ENCODE measurements at places on chromosomes 1 and 21.
A peak's percentile ranks its signal among the peaks of the same experiment; 100 is the strongest.

GRCh38 chr21:21290751-21291150, 292.5 kb downstream of the NCAM2 start:
- DNase-seq: no peak

GRCh38 chr1:28437924-28438699, 67.7 kb upstream of the RCC1 start:
- peak; percentile 34 for DNase-seq

GRCh38 chr1:68376441-68376840, 73.3 kb downstream of the RPE65 start:
- no peak for DNase-seq

GRCh38 chr1:237267743-237268142, 225.8 kb downstream of the RYR2 start:
- no peak for DNase-seq

DNA sequence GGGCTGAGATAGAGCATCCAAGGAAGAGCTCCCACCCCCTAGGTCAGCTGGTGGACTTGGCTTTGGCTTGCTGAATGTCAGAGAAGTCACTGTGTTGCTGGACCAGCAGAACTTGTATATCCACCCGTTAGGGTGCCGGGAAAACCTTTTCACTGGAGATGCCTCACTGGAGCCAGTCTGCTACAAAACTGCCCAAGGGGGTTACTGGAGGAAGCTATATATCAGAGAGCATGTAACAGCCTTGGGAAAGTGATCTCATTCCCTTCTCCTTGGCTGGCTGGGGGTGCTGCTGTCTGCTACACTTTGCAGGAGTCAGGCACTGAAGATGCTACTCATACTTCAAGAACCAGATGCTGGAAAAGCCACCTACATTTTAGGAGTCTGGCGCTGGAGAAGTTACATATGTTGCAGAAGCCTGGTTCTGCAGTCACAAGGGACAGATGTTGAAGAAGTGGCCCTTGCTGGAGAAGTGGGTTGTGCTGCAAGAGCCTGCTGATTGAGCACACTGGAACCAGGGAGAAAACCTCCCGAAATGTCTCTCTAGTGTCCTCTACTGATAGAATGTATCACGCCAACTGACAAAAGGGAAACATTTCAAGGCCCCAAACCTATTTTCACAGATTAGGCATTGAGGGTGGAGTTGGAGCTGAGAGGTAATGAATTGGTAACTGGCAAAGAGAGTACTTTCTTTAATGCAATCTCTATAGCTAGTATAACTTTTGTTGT, 250.6 kb downstream of the SPATA17 start:
- DNase-seq: no peak

GRCh38 chr1:99527545-99527944, 118.4 kb upstream of the PALMD start:
- DNase-seq: no peak

DNA sequence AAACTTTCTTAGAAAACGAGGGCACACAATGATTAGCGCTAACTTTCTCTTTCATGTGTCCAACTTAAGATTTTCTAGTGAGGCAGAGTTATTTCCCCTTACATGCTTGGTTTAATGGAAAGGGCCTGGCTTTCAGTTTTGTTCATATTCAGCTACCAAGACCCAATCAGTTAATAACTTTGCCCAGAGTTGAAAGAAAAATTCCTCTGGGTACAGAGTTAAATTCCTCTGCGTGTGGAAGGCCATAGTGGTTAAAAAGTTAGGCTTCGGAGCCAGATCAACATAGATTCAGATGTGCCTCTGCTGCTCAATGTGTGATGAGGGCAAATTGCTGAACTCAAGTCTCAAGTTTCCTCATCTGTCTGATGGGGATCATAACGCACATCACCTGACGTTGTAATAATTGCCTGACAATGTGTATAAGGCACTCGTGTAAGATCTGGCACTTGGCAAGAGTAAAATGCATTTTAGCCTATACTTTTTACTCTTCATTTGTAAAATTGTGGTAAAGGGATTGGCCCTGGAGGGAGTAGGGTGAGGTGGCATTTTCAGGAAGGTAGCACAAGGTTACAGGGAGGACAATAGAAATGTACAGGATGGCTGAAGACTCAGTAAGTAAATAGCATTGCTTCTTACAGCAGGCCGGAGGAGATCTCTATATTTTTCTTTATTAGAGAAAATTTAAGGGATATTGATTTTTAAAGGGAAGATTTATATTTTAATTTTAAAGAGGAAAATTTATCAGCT, 103.4 kb downstream of the ROR1 start:
- no peak for DNase-seq

- DNase-seq: peak; percentile 61
Observed at GRCh38 chr1:207959141-207959825, 48.4 kb upstream of the CD34 start.

DNA sequence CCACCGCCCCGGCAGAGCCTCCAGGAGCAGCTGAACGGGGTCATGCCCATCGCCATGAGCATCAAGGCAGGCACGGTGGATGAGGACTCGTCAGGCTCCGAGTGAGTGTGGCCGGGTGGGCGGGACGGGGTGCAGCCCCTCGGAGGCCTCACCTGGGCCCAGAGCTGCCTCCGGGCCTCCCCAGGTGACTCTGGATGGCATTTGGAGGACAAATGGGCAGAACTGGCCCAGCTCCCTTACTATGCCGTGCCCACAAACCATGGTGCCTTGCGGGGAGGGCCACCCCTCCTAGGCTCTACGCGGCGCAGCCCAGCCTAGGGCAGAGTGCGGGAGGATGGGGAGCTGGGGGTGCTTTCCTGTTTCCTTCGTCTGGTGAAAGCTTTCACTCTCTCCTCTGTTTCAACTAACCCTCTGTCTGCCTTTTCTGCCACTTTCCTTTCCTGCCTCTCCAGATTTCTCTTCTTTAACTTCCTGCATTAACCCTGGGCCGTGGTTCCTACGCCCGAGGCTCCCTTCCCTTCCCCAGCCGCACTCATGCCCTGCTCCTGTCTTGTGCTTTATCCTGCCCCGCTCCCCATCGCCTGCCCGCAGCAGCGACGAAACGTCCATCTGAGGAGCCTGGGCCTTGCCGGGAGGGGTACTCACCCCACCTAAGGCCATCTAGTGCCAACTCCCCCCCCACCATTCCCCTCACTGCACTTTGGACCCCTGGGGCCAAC, 9.2 kb downstream of the PSRC1 start:
- no peak for DNase-seq

DNA sequence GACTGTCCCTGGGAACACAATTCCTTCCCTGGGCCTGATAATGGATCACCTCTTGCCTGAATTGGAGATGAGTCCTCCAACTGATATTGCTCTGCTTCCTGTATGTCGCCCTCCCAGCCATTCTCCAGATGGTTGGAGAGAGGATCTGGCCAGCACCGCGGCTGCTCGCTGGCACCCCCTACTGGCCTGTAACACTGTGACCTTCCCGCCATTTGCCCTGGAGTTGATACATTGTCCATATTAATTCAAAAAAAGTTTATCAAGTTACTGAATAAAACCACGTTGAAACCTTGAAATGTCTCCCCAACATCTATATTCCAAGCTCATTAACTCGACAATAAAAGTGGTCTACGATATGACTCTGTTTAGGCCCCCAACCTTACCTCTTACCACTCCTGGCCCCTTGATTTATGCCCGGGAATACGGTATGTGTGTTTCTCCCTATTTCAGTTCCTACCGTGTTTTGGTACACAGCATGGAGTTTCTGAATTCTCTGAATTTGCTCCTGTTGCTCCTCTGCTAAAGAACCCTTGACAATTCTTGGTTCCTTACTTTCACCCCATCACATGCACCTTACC, 241.8 kb upstream of the KIAA0040 start:
- peak; percentile 7 for DNase-seq

DNA sequence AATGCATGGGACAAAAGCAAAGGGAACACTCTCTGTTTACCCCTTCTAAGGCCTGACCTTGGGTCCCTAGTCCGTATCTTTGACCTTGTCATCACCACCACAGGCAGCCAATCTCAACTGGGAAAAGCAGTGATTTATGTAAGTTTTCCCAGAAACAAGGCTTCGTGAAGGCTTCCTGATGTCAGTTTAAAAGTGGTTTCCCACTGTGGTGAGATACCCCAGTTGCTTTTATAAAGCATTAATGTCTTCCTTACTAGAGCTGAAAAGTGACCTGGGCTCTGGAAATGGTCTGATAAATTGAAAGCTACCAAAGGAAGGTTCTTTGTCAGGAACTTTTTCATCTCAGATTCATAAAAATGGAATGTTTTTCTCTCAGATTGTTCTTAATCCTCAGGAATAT, 536.4 kb upstream of the PTBP2 start:
- no peak for DNase-seq

DNA sequence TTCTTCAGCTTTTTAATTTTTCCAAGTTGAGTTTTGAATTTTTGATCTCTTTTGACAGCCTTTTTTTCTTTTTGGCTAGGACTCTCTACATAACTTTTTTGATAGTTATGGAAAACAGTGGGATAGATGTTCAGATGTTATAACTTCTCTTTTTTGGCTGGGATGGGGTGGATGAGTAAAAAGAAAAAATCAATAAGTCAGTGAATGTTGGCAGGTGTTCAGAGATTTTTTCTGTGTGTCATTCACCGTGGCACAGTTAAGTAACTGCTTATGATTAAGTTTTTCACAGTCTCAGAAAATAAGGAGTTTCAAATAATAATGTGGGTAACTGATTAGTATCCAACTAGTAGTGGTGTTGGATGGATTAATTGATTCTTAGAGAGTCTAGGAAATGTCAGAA, 24.0 kb downstream of the HS2ST1 start:
- no peak for DNase-seq

- DNase-seq: no peak
Observed at GRCh38 chr1:182299728-182300616, 91.6 kb downstream of the GLUL start.

- no peak for DNase-seq
Observed at GRCh38 chr21:43805275-43805800, 16.0 kb downstream of the RRP1 start.

DNA sequence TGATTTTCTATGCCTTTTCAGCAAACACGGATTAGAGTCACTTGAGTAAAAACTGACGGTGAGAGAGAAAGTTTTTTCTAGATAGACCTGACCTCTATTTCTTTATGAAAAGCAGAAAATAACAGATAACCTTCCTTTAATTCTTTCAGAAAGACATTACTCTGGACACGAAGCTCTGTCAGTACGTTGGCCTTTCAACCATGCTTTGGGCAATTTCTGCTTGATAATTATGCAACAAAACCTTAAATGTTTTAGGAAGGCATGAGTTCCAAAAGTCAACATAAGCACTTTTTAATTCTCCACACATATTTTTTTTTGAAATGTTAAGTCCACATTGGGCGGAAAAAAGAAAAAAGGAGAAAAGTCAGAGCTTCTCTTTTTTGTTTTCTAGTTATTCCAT, 137.8 kb downstream of the AKT3 start:
- DNase-seq: no peak

DNA sequence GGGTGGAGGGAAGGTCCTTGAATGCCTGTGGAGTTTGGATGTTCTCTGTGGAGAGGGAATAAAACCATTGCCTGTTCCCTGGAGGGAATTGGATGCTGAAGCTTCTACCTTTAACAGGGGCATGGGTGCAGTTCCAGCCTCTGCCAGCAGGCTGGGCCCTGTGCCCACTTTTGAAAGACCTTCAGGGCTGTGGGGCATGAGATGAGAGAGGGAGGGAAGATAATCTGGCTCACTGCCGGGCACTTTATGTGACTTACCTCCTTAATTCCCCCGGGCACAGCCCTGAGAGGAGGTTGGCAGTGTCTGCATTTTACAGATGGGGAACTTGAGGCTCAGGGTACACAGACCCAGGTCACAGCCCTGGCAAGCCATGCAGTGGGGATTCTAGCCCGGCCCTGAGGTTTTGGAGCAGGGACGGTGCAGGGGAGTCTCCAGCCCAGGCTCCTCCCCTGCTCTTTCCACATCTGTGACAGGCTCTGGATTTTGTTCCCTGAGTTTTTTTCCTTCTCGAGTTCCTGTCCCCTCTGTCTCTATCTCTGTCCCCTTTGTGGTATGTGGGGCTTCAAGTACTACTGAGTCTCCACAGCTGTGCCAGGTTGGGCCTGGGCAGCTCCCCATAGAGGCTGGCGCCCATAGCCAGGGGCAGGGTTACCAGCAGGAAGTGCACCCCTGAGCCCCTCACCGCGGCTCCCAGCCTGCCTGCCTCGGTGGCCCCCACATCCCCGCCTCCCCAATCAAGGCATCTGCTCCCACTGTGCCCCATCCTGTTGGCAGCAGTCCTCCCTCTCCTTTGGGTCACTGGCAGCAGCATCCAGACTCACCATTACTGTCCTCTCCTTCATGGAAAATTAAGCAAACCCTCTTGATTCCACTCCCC, 14.0 kb upstream of the THEMIS2 start:
- DNase-seq: peak; percentile 86

GRCh38 chr1:68231627-68232288, 565 bp downstream of the WLS start:
- peak; percentile 39 for DNase-seq

DNA sequence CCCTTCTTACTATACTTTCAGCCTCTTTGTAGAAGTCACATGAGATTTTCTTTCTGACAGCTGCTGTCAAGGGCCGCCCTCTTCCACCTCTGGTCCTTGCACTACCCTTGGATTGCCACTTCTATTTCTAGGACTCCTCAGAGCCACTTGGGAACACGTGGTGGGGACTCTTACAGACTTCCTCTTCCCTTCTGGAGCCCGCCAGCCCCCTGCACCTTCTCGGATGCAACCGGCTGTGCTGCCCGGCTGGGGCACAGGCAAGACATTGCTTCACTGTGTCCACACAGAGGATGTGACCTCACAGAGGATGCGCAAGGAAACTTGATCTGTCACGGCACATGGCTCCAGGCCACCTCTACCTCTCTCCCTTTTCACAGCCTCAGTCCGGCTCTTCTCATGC, 2.4 kb upstream of the IKBKE start:
- no peak for DNase-seq

DNA sequence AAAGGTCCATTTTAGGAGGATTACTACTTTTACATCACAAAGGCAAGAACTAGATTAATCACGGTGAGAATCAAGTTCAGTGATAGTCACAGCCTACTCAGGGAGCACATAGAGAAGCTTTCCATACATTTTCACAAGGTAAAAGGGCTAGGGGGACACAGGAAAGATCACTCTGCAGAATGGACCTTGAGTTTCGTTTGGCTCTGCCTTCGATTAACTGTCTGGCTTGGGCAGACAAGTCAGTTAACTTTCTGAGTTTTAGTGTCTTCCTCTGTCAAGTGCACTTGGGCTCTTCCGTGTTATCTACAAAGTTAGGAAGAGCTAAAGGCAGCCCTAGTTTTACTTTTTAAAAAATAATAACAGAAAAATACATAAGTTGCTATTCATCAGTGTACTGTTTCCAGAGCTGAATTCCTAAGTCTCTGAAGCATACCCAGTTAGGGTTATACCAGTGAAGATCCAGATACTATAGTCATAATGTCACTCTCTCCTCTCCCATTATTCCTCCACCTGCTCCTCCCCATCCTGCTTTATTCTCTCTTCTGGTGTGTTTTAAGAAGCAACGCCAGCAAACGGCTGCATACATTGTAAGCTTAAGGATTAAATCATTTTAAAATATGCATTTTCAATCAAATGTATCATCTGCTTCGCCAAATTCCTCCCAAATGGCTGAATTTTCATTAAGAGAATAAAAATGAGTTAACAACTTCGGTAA, 1.7 kb downstream of the CEP170 start:
- DNase-seq: no peak

Data from nephron progenitor cell (in vitro differentiated cells).